ENCODE measurements at places on chromosomes 13 and 19. TPM values are rescaled to one million over a fixed set of nuclear protein-coding genes. Genes with fewer than 3 reads are reported as not detected.

PLEKHF1 gene
- total RNA-seq = 11.6 TPM

APC2 gene
- total RNA-seq = 0.14 TPM

ERICH4 gene
- not detected for total RNA-seq

MEF2B gene
- total RNA-seq = 0.22 TPM

PTPRH gene
- total RNA-seq = 4.9 TPM

DENND1C gene
- not detected for total RNA-seq

ZNF790 gene
- total RNA-seq = 2.4 TPM

KCNRG gene
- 2.2 TPM for total RNA-seq

NKPD1 gene
- total RNA-seq = under 0.01 TPM

VSIG10L gene
- total RNA-seq = 1.4 TPM

OR4F17 gene
- not detected for total RNA-seq

CACNG7 gene
- 4.7 TPM for total RNA-seq

PTH2 gene
- not detected for total RNA-seq

CEBPA gene
- 0.14 TPM for total RNA-seq

All from placental pericyte (primary cell).